ENCODE measurements at places on chromosomes 6 and 20.

GRCh38 chr6:410555-411395, 19.2 kb downstream of the IRF4 start:
- DNase-seq = no peak

- DNase-seq = no peak
Observed at GRCh38 chr6:6916598-6916997, 191.2 kb upstream of the RREB1 start.

- no peak for DNase-seq
Observed at GRCh38 chr6:39886871-39887270, 47.4 kb downstream of the MOCS1 start.

GRCh38 chr6:113873043-113873667, 16.0 kb downstream of the MARCKS start:
- DNase-seq = no peak

- no peak for DNase-seq
Observed at GRCh38 chr20:22672191-22672590, 87.8 kb upstream of the FOXA2 start.

GRCh38 chr20:59777331-59777725, 156.1 kb downstream of the SYCP2 start:
- DNase-seq = no peak

GRCh38 chr20:32772046-32772445, 9.9 kb downstream of the DNMT3B start:
- DNase-seq = no peak

- no peak for DNase-seq
Observed at GRCh38 chr6:126461045-126461444, 121.1 kb downstream of the CENPW start.

GRCh38 chr6:48222241-48222640, 111.2 kb upstream of the PTCHD4 start:
- no peak for DNase-seq

DNA sequence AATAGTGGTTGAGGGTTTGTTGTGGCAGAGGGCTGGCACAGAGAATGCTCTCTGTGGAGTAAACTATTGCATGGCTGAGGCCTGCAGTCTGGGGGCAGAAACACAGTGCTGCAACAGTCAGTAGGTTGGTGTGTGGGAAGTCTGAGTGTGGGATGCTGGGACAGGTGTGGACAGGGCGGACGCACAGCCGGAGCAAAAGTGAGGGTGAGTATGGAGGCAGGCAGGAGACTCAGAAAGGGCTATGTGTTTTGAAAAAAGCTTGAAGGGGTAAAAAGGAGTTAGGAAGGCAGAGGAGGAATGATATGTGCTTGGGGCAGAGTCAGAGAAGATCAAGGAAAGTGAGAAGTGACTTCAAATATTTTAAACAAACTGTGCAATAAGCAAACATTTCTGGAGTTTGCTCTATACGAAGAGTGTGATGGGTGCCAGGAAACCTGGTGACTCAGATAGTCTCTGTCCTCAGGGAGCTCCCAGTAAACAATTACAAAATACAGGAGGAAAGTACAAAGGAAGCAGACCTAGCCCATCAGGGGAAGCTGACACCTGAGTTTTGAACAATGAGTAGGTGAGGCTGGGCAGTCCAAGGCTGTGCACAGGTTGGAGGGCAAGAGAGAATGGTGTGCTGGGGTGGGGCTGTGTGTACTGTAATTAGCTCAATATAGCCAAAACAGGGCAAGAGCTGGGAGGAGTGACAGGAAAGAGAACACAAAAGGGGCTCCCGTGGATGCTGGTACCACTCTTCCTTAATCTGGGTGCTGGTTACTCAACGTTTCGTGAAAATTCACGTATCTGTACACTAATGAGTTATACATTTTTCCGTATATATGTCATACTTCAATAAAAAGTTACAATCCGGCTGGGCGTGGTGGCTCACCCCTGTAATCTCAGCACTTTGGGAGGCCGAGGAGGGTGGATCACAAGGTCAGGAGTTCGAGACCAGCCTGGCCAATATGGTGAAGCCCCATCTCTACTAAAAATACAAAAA, 55.2 kb downstream of the PIGU start:
- DNase-seq = no peak

- DNase-seq = no peak
Observed at GRCh38 chr6:100626721-100627120, 162.0 kb upstream of the SIM1 start.

DNA sequence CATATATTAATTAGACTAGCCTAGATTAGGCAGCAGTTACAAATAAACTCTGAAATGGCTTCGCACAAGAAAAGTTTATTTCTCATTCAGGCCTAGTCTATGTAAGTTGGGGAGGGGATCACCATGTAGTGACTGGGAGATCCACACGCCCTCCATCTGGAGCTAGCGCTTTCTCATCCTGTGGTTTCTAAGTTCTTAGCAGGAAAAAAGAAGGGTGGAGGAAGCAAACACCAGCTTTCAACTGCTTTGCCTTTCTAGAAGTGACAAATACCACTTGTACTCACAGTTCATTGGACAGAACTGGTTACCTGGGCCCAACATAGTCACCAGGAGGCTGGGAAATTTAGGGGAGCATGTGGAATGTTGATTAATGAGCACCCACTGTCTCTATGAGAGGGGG, 46.6 kb downstream of the NDUFAF5 start:
- DNase-seq = no peak

GRCh38 chr6:10478187-10479040, 42.7 kb upstream of the GCNT2 start:
- no peak for DNase-seq
